ENCODE measurements at places on chromosomes 1 and 21.

- no peak for DNase-seq
These were observed 466.9 kb downstream of the PCP4 start for GRCh38 chr21:40334159-40334558.

DNA sequence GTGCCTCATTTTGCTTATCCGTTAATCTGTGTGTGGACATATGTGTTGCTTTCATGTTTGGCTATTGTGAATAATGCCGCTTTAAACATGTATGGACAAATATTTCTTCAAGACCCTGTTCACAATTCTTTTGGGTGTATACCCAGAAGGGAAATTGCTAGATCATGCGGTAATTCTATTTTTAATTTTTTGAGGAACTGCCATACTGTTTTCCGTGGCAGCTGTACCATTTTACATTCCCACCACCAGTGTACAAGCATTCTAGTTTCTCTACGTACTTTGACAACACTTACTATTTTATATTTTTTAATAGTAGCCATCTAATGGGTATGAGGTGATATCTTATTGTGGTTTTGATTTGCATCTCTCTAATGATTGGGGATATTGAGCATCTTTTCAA, 7.1 kb upstream of the NID1 start:
- no peak for DNase-seq

GRCh38 chr1:10360045-10360444, 38.8 kb upstream of the PGD start:
- no peak for DNase-seq

DNA sequence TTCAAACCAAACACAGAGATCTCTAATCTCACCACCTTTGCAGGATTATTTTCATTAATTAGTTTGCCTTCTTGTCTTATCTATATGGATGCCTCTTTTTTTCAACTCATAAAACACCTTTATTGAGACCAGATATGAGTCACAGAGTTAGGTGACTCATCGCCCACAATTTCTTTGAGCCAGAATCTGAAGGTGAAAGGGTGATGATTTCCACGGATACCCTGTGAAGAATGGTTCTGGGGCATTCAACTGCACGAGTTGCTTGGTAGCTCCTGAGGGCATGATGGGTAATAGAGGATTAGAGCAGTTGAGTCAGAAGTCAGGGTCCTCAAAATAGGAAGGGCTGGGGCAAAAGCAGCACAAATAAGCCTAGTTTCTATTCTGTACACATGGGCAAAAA, 128.2 kb downstream of the TBX19 start:
- DNase-seq = peak; percentile 31

DNA sequence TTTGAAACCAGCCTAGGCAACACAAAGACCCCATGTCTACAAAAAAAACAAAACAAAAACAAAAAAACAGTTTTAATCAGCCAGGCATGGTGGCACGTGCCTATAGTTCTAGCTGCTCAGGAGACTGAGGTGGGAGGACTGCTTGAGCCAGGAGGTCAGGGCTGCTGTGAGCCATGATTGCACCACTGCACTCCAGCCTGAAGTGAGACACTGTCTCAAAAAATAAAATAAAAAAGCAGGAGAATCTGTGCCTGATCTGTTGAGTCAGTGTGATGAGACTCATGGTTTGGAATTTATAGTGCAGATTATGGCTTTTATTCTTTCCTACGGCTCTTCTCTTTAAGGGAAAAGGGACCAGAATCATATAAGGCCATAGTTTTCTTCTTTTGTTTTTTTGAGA, 16.5 kb downstream of the TRIT1 start:
- DNase-seq = no peak

DNA sequence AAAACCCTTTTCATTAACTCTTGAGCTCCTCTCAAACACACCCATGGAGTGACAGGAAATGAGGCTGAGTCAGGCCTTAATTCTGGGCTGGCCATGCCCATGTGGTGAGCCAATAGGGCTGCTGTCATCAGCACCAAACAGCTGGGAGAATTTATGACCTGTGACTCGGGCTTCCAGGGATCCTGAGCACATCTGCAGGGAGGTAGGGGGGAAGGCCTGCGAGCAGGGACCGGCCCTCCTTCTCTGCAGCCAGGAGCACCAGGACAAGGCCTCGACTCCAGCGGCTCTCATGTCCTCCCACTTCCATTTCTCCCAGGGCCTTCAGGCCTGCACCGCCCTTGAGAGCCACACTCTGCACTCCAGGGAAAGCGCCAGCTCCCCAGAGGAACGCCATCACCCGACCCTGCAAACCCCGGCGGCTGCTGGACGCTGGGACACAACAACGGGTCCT, 14.6 kb downstream of the RIPK4 start:
- no peak for DNase-seq

DNA sequence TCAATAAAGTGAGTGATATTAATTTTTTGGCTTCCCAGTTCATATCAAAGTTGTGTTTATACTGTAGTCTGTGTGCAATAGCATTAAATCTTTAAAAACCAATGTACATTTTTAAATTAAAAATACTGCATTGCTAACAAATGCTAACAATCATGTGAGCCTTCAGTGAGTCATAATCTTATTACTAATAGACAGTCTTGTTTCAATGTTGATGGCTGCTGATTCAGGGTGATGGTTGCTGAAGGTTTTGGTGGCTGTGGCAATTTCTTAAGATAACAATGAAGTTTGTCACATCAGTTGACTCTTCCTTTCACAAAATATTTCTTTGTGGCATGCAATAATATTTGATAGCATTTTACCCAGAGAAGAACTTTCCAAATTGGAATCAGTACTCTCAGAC, 109.0 kb downstream of the ZMYM4 start:
- no peak for DNase-seq

All from stimulated activated CD8-positive, alpha-beta memory T cell treated with anti-CD3 and anti-CD28 coated beads, Interleukin-12 subunit alpha, Interleukin-12 subunit beta, amount 100 ng/mL, for 4 hours (primary cell).